ENCODE measurements at places on chromosomes 1 and 21.
A peak's percentile ranks its signal among the peaks of the same experiment; 100 is the strongest.

- no peak for DNase-seq
Observed at GRCh38 chr1:219940707-219941106, 12.3 kb upstream of the SLC30A10 start.

DNA sequence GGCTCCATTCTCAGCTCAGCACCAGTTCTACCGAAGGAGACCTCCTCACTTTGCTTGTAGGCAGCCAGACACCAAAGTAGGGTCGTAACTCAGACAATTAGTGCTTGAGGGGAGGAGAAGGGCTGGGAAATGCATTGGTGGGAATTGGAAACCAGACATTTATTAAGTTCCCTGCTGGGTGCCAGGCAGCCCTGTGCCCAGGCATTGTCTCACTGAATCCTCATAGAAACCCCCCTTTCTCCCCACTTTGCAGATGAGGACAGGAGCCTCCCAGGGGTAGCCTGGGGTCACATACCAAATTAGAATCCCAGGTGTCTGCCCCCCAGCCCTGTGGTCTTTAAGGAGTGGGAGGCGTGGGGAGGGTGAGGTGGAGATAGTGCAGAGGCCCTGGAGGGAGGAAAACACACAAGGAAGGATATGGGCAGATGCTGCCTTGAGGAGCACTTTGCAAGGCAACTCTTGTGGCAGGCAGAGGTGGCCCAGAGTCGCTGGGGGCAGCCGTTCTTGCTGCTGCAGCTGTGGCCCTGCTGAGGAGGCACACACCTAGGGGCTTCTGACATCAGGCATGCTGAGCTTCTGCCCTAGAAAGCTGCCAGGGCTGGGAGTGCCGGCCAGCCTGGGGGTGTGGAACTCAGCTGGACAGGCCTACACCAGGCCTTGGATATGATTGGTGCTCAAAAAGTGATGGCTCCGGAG is 29.4 kb downstream of the CDK18 start:
- DNase-seq = peak; percentile 41

DNA sequence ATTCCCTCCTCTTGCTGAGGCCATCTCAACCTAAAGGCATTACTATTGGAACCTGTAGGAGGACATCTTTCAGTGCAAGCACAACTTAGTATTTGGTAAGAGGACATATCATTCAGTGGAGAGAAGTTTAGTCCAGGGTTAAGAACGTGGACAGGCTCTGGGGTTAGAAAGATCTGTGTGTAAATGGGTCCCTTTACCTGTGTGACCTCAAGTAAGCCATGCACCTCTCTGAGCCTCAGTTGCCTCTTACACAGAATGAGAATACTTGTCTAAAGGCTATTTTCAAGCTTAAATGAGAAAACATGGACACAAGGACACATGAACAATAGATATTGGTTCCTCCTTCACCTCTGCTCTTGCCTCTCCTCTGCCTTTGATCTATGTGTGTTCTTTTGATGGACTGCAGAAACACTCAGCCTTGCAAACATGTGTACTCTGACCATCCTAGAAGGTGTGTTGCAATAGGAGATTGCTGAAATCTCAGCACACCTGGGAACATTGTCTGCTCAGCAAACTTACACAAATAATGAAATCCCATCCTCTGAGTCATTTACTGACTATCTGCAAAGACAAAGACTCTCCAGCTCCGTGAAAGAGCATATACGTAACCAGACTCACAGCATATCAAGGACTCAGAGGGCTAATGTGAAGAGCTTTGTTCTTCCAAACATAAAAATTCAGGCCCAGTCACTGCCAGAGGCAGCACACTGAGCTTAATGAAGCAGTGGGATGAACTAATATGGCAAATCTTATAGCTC is 143.8 kb downstream of the DAB1 start:
- no peak for DNase-seq

GRCh38 chr1:68346188-68346808 is 103.5 kb downstream of the RPE65 start:
- DNase-seq = peak; percentile 15

- no peak for DNase-seq
Observed at GRCh38 chr1:157596384-157596783, 1.5 kb downstream of the FCRL4 start.

GRCh38 chr21:44288251-44289110 is 2.8 kb downstream of the AIRE start:
- no peak for DNase-seq

DNA sequence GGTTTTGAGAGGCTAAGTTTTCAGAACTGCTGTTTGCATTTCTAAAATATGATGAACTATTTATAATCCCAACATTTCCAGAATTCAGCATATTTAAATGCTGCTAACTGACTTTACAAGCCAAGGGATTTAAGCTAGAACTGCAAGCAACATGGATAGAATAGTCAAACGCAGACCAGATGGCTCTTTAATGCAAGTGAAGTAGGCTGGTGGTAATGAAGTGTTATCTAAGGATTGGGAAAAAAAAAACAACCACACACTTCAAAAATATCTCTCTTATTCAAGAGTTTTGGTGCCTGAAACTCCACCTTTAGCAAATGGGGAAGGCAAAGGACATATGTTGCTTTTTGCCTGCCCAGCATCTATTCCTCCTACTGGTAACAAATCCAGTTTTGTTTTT is 20.9 kb upstream of the SSX2IP start:
- no peak for DNase-seq

DNA sequence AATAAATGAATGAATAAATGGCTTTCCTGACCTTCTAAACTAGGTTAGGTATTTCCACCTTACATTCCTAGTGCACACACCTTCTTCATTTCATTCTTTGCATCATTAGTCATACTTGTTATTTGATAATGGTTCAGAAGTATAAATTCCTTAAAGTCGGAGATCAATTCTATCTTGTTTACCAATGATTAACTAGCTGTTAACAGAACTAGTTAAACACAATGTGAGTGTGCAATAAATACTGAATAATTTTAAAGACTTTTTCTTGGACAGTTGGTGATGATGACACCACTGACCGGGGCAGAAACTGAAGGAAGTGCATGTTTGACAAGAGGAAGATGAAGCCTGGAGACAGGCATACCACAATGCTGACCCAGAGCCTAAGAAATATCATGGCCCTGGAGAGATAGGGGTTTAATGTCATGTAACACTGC is 207.1 kb upstream of the DEPDC1 start:
- DNase-seq = no peak

DNA sequence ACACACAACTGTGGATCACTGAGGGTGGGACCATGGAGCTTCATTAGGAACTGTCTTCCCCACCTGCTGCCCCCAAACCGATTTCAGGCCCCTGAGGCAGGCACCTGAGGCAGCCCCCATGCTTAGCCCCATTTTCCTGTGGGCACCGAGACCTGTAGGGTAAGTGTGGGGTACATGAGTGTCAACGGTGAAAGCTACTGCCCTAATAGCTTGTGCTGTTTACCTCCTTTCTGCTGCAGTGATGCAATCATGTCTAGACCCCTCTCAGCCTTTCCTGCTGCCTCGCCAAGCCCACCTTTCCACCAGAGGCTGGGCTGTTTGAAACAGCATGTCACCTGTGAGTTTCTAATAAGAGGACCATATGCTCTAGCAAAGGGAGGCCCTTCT is 53.0 kb downstream of the NFASC start:
- no peak for DNase-seq

DNA sequence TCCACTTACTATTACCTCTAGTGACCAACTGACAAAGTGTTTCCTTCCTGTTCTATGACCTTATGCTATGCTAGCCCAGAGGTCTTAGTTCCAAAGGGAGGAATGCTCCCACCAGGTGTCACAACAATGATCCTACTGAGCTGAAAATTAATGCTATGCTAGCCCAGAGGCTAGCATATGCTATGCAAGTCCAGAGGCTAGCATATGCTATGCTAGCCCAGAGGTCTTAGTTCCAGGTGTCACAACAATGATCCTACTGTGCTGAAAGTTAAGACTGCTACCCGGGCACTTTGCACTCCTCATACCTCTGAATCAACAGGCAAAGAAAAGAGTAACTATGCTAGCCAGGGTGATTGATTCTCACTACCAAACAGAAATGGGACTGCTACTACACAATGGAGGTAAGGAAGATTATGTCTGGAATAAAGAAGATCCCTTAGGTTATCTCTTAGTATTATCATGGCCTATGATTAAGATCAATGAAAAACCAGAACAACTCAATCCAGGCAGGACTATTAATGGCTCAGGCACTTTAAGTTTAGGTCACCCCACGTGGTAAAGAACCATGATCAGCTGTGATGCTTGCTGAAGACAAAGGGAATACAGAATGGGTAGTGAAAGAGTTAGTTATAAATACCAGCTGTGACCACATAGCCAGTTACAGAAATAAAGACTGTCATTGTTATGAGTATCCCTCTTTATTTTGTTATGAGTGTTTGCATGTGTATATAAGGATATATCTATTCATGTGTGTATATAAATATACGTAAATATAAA is 114.1 kb downstream of the CSMD2 start:
- DNase-seq = no peak

DNA sequence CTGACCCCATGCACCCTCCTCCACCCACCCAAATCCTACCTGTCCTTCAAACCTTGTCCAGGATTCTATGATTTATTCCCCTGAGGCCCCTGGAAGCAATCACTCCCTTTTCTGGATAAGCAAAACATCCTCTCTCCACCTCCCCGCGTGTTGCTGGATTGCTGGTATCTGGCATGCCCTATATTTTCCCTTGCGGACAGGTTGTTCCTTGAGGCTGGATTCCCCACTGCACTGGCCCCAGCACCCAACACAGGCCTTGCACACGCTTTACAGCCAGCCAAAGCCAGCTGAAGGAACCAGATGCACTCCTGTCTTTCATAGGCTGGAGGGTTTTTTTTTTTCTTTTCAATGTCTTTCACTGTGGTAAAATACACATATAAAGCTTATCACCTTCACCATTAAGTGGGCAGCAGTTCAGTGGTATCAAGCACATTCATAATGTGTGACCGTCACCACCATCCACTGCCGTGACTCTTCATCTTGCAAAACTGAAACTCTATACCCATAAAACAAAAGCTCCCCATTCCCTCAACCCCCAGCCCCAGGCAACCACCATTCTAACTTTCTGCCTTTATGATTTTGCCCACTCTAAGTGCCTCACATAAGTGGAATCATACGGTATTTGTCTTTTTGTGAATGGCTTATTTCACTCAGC is 50.9 kb downstream of the TOR1AIP2 start:
- DNase-seq = no peak

DNA sequence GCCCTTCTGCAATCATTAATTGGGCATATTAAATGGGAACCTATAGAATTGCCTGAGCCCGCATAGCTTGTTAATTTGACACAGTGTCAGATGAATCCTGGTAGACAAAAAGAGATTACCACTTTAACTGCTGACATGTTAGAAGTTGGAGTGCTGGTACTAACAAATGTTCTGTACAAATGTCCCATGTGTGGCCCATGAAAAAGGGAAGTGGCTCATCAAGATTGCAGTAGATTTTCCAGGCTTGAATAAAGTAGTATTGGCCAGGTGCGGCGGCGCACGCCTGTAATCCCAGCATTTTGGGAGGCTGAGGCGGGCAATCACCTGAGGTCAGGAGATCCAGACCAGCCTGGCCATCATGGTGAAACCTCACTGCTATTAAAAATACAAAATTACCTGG is 45.6 kb downstream of the GNPAT start:
- no peak for DNase-seq

GRCh38 chr1:209576392-209577197 is 6.9 kb upstream of the CAMK1G start:
- peak; percentile 79 for DNase-seq

GRCh38 chr1:56452027-56453011 is 127.0 kb downstream of the PLPP3 start:
- DNase-seq = no peak

DNA sequence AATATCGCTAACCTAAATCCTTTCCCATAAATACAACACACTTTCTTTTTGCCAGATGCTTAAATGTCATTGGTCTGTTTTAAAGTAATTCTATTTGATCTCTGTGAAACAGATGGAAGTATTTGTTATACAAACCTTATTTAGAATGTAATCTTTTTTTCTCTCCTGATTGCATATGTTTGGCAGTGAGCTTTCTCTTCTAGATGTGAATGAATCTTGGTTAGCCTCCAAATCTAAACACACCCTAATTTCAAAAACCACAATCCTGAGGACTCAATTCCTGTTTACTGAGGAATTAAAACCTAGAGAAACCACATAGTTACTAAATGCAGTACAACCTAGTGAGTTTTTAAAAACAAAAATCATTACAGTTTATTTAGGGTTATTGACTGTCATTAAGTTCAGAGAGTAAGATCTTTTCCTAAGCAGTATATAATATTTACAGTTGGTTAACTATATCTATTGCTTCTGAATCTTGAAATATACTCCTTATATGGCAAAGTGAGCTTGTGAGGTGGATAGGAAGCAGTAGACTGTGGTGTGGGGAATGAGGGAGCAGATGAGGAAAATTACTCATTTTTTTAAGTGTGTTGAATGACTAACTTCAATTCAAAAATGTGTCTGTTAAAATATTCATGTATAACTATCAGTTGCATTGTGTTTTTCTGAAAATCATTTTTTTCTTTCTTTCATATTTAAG is 218.7 kb downstream of the FMN2 start:
- DNase-seq = no peak

- DNase-seq = no peak
Observed at GRCh38 chr1:96772349-96772748, 50.8 kb downstream of the PTBP2 start.

GRCh38 chr1:239456788-239457187 is 70.4 kb downstream of the CHRM3 start:
- DNase-seq = no peak

DNA sequence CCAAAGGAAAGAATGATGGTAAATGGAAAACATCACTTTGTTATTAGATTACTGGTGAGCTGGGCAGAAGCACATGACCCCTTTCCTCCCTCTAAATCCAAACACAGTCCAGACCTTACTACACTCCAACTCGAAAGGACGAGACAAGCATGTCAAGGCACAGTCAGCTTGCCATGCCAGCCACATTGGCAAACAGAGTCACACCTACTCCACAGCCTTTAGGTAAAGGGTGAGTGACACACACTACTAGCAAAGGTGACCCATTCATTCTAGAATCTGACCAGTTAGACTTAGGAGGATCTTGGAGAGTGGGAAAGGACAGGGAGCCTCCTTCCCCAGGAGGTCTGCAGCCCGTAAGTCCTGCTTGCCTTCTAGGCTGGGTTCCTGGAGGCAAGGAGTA is 3.0 kb downstream of the SLC44A3 start:
- no peak for DNase-seq

DNA sequence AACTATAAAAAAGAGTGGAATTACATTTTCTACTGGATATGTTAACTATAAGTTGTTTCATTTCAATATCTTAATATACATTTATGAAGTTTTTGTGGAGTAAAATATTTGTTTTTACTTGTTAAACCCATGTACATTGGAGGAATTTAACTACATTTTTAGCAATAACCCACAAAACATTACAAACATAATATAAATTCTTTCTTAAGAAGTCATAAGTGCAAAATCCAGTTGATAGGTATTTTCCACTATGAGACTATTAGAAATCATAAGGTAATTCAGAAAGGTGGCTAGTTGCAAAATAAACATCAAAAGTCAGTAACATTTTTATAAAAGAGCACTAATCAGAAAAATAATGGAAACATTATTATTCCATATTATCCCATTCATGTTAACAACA is 73.9 kb upstream of the RRP15 start:
- DNase-seq = no peak

Measured in H7 (cell line).